Stimulated activated CD8-positive, alpha-beta memory T cell treated with anti-CD3 and anti-CD28 coated beads, Interleukin-4, amount 100 ng/mL, for 4 hours (primary cell): ENCODE measurements at places on chromosomes 4 and X.

- DNase-seq, result no peak
These were observed 33.0 kb downstream of the AFF1 start for GRCh38 chr4:86967798-86968197.

DNA sequence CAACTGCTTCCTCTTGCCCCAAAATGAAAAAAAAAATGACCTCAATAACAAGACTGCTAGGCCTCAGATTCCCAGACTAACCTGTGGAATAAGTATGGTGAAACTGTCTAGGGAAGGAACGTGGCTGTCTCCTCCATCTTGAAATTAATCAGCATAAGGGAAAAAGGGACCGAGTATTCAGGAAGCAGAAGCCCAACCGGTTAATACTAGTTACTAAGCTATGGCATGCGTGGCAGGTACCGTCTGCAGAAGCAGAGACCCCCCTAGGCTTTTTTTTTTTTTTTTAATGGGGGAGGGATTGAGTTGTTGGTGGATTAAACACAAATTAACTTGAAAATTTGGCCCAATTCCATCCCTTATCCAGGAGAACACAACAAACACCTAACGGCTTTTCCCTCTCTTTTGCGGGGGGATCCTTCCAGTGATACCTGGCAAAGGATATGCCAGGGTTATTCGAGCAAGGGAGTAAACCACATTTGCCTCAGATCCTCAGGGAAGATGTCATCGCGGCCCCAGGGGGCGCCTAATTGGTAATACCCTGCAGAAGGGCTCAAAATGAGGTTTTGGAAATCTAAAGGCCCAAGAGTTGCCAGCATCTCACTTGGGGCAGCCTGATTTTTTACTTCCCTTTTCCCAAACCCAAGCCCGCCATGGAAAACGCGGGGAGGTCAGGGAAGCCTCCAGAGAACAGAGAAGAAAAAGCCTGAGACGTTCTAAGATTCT is 893 bp downstream of the RLIM start:
- no peak for DNase-seq

GRCh38 chrX:10797466-10797865 is 177.1 kb upstream of the MID1 start:
- no peak for DNase-seq

GRCh38 chrX:357693-358471 is 28.8 kb downstream of the PPP2R3B start:
- DNase-seq, result no peak

DNA sequence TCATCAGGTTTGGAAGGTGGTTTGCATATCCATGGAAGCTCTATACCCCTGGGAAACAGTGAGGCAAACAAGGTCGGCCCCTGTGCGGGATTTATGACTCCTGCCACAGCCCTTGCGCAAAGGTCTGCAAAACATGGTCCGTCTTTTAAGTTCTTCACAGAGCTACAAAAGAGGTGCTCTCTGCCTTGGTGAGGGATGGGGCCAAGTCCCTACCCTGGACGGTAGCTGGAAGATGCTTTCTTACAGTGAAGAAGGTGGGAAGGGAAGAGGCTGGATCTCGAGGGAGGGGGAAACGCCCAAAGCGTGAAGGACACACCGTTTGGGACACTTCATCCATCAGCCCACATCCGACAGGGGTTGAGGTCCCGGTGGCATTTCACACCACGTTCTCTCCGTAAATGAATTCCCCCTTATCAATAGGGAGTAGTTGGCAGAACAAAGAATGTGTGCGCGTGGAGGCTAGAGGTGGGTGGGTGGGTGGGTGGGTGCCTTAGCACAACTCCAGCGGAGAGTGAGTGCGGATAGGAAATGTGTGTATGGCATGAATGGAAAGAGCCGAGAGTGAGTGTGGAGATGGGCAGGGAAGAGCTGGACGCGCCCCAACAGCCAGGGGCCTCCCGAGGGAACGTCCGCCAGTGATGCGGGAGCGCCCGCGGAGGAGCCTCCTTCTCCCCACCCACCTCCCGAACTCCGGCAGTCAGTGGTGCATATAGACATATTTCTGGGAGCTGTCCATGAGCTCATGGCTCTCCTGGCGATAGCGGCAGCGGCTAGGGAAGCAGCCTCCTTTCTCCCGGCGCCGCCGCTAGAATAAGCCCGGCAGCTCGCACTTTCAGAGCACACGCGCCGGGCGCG is 68.3 kb downstream of the LARP7 start:
- DNase-seq, result no peak

- DNase-seq, result no peak
These were observed 220.9 kb downstream of the MAML3 start for GRCh38 chr4:139933104-139933503.

GRCh38 chr4:26020083-26020668 is 106.2 kb downstream of the SMIM20 start:
- DNase-seq, result no peak

DNA sequence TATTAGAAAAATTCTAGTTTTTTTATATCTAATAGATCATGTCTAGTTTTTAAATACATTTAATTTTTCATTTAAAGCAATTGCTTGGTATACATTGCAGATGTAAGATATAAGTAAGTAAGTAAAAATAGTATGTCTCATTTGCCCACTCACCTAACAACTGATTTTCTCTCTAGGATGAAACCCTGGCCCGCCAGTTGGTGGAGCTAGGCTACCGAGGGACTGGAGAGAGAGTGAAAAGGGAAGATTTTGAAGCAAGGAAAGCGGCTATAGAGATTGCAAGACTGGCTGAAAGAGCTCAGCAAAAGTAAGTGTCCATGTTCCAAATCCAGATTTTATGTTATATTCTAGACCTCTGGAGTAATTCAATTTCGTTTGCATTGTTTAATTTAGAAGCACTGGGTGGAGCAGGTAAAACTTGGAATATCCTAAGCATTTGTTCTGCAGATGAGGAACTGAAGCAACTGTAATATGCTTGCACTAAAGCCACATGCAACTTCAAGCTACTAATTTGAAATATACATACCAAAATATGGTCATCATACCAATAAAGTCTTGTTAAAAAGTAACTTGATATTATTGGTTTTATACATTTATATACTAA is 27.1 kb downstream of the CFAP299 start:
- peak; percentile 5 for DNase-seq

DNA sequence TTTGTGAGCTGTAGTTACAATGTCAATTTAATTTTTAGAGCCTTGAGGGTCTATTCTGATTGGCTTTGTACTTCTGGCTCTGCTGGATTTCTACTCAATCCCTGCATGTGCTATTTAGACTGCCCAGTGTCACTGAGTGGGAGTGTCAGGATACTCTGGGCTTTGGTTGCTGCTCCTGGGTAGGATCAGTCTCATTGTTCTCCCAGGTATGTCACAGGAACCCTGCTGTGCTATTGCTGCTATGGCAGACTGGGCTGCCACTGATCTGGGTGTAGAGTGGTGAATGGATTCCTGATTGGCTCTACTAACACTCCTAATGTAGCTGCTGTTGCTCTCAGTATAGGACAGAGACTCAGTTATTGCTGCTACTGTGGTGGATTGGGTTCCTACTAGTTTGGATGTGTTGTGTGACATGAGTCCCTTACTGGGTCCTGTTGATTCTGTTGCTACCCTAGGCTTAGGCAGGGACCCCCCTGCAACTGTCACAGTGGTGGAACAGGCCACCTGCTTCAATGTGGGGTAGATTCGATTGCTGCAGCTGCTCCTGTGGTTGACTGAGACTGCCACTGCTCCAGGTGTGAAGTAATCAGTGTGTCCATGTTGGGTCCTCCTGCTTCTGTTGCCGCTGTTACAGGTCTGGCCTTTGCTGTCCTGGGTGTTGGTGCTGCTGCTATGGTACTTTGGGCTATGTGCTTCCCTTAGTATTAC is 707.8 kb upstream of the AMOT start:
- no peak for DNase-seq

DNA sequence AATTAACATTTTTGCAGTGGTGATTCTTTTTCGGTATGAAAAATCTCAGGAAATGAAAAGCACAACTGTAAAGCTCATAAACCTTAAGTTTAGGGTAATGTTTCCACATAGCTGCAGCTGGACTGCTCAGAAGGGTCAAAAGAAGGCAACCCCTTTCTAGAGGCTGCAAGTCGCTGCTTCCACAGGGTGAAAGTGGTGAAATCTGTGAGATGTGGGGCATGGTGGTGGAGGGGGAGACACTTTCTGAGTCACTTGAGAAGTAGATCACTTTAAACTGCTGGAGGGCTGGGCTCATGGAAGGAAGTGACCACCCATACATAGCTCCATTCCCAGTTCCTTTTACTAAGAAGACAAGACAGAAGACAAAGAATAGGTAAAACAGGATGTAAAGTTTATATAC is 8.7 kb downstream of the SFRP2 start:
- no peak for DNase-seq

- DNase-seq, result no peak
These were observed 58.3 kb upstream of the HPGD start for GRCh38 chr4:174580597-174580996.

DNA sequence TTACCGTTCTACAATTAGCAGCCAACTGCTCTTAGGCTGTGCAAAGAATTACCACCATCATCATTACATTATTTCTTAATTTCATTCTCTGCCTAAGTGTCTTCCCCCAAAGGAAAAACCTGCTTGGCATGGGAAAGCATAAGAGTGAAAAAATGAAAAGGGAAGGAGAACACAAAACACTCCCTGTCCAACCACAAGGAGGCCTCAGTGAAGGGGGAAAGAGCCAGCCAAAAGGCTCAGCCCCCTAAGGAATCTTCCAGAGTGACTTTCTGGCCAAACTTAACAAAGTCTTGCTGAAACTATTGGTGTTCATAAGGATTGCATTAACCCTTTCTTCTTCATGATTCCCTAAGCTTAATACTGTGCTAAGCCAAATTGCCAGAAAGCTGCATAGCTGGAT is 287.4 kb downstream of the SMARCA1 start:
- no peak for DNase-seq

GRCh38 chrX:149898554-149898953 is 17.6 kb downstream of the MAGEA8 start:
- no peak for DNase-seq

- DNase-seq, result no peak
These were observed 55.0 kb downstream of the MRPL1 start for GRCh38 chr4:77917601-77918000.

GRCh38 chr4:22515888-22516541 is at the start of gene ADGRA3:
ADGRA3 (minus strand) TSS chr4:22516066; CDS start chr4:22515784, 282 bp downstream.
- no peak for DNase-seq

DNA sequence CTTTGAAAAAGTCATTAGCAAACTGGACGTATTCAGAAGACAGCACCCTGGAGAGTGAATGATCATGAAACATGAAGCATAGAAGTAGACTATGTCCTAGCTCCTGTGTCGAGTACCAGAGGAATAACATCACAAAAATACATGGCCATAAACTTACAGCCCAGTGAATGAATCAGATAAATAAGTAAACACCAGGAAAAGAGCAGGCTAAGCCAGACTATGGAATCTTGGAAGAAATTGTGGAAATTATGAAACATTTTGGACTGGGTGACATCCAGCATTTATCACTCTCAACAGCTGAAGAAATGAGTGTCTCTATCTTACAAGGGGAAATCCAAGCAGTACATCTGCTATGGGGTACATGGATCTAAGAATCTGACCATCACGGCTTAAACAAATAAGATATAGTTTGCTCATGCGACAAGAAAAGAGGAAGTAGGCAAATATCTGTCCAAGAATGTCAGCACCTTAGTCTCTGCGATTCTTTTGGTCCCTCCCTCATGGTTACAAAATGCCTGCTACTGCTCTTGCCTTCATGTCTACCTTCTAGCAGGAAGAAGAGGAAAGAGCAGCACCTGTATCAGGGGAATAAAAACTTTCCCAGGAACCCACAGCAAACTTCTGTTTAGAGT is 481.5 kb downstream of the BCOR start:
- no peak for DNase-seq

GRCh38 chr4:93770201-93770600 is 58.4 kb upstream of the ATOH1 start:
- no peak for DNase-seq

- no peak for DNase-seq
These were observed 18.2 kb downstream of the ACOX3 start for GRCh38 chr4:8422327-8422726.

- DNase-seq, result no peak
These were observed 28.2 kb downstream of the FGFBP1 start for GRCh38 chr4:15910155-15910940.

DNA sequence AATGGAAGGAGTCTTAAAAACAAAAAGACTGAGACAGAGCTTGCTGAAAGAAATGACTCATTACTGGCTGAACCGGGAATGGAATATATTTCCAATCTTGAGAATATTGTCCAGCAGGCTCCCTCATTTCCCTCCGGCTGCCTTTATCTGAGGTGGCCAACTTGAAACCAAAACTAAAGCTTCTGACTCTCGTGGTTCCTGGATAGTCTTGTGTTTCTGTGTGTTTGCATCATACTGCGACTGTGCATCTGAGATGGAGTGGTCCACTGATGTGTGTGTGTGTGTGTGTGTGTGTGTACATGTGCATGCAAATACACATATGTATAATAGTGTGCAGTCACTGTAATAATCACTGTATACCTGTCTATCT is 145.6 kb upstream of the SCML1 start:
- no peak for DNase-seq

- DNase-seq, result no peak
These were observed 7.4 kb upstream of the HS3ST1 start for GRCh38 chr4:11436084-11436483.

DNA sequence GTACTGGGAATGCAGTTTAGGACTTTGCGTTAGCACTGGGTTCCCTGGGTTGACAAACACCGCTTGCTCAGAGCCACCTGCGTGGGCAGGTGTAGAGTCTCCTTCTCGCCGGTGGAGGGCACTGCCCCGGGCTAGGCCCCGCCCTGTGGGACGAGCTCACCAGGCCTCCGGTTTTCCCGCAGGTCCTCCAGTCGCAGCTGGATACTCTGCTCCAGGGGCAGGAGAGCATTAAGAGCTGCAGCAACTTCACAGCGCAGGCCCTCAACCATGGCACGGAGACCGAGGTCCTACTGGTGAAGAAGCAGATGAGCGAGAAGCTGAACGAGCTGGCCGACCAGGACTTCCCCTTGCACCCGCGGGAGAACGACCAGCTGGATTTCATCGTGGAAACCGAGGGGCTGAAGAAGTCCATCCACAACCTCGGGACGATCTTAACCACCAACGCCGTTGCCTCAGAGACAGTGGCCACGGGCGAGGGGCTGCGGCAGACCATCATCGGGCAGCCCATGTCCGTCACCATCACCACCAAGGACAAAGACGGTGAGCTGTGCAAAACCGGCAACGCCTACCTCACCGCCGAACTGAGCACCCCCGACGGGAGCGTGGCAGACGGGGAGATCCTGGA is 49.2 kb upstream of the MND1 start:
- no peak for DNase-seq

DNA sequence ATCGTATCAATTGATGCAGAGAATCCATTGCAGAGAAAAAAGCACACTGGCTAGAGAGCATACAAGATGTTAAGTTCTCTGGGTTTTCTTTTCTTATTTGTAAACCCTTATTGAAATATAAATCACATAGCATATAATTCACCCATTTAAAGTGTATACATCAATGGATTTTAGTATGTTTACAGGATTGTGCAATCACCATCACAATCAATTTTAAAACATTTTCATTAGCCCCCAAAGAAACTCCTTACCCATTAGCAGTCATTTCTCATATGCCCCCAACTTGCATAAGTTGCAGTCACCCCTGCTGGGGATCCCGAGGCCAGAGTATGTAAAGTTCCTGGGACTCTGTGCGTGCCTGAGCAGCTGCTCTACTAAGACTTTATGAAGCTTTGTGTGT is 34.9 kb upstream of the TRO start:
- no peak for DNase-seq

DNA sequence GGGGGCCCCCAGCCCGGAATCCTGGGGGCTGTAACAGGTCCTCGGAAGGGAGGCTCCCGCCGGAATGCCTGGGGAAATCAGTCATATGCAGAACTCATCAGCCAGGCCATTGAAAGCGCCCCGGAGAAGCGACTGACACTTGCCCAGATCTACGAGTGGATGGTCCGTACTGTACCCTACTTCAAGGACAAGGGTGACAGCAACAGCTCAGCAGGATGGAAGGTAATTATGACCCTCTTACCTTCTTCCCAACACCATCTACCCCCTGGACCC is 1.0 kb downstream of the FOXO4 start:
- no peak for DNase-seq
